ENCODE measurements at places on chromosomes 4 and X.

GRCh38 chr4:37689353-37690095, 3.3 kb upstream of the RELL1 start:
- no peak for DNase-seq

GRCh38 chr4:4477391-4477790, 64.5 kb downstream of the STX18 start:
- no peak for DNase-seq

DNA sequence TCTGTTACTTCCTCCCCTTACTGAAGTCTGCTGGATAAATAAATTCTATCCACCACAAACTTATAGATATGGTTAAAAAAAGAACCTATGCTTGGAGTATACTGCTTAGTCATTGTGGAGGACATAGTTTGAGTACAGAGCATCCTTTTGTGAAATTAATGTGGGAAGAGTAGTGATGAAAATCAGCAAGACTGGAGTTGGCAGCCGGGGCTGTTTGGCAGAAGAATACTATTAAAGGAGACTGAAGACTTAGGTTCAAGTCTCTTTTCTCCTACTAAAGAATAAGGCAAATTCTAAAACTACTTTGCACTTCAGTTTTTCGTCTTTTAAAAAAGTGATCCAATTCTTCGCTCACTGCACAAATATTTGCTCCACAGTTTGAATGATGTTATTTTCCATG, 326.6 kb upstream of the ATOH1 start:
- DNase-seq = no peak

DNA sequence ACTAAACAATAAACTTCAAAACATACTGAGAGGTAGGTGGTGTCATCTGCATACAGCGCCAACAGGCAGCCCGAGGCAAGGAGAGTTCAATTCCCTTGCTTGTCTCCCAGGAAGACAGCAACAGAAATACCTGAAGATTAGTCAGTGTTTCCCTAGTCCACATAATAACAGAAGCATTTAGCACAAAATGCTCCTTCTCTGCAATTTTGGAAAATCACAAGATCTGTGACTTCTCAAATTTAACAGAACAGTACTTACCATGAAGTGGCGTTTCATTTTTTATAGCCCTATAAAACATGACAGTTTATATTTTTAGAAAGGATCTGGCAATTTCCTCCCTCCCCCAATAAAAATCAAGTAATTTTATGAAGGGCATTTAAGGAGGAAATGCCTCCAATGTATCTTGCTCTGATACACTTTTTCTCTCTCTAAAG, 67.1 kb upstream of the MYOZ2 start:
- DNase-seq = no peak

GRCh38 chr4:140130677-140131076, 23.3 kb downstream of the MAML3 start:
- no peak for DNase-seq

DNA sequence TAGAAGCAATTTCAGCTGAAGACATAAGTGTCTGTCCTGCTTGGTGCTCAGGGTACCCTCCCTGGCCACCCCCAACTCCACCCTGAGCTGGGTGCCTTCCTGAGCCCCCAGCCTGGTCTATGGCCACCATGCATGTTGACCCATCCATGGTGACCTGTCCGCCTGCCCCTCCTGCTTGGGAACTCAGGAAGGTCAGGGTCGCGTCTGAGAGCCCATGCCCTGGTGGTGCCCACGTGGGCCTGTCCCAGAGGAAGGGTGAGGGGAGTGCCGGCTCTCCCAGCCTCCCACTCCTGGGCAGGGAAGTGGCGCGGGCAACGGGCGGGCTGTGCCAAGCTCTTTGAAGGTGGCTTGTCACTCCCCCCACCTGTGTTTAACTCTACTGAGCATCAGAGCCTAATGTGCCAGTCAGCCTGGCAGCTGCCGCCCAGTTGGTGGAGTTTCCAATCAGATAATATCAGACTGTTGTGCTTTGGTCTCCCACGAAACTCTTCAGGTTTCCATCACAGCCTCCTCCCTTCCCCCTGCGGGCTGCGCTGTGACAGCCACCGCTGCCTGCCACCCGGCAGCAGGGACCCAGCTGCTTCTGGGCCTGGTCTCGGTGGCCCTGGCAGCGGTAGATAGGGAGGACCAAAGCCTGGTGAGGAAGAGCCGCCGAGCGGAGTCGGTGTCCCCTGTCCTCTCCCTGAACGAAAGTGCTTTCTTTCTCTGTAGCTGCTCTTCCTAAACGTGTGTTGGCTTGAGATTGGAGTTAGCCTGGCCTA, 4.8 kb downstream of the SH3BP2 start:
- DNase-seq = peak; percentile 48

DNA sequence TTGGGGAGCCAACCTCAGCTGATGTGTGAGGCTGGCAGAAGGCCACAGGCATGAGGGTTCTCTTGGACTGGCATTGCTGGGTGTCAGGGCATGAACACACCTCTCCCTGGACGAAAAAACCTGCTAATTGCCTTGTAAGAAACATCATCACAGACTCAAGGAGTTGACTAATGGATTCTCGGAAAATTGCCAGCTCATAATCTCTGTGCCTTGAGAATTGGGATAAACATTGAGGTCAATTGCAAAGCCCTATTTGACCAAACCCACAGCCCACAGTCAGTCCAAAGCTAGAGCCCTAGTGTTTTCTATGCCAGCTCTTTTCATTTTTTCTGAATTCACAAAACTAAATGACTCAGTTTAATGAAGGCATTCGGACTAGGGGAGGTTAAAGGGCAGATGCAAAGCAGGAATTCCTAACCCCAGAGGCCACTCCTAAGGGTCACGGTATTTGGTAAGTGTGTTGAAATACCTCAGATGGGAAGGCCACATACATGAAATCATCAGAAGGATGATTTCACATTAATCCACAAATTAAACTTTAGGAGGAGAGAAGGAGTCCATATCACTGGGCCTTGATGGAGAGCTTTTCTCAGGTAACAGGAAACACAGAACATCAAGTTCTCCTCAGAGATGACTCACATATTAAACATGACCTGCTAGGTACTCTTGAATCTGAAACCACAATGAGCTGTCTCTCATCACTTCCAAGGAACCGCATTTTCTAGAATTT, 39.0 kb upstream of the RASL11B start:
- no peak for DNase-seq

DNA sequence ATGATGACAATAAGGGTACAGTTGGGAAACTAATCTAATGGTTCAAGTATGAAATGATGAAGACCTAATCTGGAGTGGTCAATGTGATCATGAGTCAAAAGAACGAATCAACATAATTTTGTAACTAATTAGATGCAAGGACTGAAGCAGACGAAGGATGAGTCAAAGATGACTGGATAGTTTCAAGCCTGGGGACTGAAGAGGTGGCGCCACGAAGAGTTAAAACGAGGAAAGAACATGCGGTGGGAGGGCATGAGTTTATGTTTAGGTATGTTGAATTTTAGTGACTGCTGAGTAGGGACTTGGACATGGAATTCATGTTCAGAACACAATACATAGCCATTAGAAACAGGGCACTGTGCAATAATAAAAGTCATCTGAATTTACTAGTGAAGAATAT, 221.5 kb upstream of the FAM241A start:
- no peak for DNase-seq
